GM10248 (cell line): ENCODE measurements at places on chromosomes 5 and 9.
A peak's percentile ranks its signal among the peaks of the same experiment; 100 is the strongest.

GRCh38 chr5:151107084-151107483 lies 26.2 kb upstream of the TNIP1 start:
- DNase-seq, result no peak

DNA sequence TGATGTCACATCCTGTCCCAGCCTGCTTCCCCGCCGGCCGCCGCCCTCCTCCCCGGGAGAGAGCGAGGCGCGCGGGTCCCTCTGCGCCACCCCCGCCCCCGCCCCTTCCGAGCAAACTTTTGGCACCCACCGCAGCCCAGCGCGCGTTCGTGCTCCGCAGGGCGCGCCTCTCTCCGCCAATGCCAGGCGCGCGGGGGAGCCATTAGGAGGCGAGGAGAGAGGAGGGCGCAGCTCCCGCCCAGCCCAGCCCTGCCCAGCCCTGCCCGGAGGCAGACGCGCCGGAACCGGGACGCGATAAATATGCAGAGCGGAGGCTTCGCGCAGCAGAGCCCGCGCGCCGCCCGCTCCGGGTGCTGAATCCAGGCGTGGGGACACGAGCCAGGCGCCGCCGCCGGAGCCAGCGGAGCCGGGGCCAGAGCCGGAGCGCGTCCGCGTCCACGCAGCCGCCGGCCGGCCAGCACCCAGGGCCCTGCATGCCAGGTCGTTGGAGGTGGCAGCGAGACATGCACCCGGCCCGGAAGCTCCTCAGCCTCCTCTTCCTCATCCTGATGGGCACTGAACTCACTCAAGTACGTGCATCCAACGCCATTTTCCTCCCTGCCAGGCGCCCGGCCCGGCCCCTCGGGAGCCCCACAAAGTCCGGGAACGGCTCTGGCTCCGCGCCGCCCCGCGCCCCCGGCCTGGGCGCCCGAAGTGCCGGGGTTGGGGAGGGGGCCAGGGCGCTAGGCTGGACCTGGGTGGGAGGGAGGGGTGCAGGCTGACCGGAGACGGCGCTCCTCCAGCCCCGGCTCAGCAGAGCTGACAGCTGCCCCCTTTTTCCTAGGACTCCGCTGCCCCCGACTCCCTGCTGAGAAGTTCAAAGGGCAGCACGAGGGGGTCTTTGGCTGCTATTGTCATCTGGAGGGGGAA lies 12.0 kb upstream of the OLFM1 start:
- no peak for DNase-seq

DNA sequence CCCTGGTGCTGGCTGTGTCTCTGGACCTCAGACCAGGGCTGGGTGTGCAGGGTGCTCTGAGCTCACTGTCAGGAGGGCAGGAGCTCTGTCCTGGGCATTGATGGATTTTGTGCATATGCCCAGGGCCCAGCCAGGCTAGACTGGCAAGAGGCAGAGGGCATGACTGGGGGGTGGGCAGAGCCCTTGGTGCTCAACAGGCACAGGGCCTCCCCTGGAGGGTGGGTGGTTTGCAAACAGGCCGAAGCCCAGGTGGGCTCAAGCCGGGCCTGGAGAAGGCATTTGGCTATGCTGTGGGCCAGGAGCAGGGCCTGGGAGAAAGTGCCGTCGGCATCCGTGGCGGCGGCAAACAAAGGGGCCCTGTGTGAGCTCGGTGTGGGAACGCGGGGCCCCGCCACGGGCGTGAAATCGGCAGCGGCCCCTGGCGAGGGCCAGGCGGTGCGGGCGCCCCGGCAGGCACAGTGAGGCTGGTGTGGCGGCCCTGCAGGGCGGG lies 1.9 kb upstream of the NRARP start:
- no peak for DNase-seq

DNA sequence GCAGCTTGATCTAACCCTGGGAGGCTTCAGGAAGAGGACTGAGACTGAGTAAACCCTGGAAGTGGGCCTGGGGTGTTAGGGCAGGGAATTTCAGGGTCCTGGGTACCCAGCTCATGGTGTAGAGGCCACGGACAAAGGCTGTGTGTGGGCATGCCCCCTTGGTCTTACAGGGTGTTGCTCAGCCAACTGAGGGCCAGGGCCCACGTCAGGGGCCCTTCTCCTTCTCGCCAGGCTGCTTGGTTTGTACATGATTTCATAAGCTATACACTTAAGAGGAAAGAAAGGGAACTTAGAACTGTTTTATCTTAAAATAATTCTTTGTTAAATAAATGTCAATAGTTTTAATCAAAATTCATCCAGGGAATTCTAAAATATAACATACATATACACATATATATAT lies 95.4 kb downstream of the TLE4 start:
- DNase-seq, result no peak

DNA sequence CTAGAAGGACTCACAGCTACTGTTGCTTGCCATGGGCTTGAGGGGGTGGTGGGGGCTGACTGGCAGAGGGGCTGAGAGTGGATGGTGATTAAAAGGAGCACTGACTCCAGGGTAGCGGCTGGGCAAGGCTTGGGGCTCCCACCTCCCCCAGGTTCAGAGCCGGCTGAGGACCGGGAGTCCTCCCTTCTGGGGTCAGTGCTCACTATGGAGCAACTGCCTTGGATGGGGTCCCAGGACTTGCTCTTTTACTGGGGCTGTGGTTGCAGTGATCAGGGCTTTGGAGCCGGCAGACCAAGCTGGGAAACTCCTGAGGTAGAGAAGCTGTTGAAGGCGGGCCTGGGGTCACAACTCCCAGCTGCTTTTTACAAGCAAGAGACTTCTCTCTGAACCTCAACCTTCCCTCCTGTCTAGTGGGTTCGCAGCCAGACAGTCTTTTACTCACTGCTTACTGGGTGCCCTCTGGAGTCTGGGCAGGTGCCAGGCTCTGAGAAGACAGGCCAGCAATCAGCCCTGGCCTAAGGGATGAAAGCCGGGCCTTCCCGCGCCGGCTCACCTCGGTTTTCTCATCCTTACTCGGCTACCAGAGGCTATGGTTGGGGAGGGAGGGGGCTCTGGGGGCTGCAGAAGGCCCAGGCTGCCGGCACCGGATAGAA lies 795 bp upstream of the ASS1 start:
- no peak for DNase-seq

GRCh38 chr5:55411876-55412275 lies 104.1 kb downstream of the MTREX start:
- DNase-seq, result no peak

GRCh38 chr5:176676361-176676824 lies 29.1 kb downstream of the TSPAN17 start:
- DNase-seq, result peak; percentile 60

DNA sequence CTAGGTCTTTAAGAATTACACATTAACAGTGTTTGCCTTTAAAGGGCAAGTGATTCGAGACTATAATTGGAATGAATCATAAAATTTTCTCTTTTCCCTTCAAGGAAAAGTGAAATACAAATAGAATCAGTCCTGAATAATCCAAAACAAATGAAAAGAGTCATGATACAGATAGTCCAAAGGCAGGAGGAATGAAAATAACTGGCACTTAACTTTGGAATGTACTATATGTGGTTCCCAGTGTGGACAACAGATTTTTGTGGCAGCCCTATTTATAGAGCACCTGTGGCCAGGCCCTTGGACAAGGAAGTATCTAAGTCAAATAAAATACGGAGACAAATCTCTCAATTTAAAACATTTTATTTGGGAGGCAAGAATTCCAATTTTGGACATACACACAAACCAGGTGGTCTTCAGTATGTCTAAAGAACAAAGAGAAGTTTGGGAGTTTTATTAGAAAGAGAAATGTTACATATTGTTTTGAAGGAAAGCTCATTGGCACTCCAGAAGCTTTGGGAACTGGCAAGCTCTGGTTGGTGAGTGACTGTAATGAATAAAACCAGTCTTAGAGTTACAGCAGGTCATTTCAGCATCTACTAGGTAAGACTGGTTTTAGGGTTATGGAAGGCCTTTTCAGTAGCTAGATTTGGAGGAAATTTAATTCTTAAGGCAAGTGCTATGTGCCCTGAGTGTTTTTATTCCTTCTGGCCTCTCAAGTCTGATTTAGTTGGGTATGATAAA lies 116.0 kb upstream of the PAM start:
- no peak for DNase-seq

DNA sequence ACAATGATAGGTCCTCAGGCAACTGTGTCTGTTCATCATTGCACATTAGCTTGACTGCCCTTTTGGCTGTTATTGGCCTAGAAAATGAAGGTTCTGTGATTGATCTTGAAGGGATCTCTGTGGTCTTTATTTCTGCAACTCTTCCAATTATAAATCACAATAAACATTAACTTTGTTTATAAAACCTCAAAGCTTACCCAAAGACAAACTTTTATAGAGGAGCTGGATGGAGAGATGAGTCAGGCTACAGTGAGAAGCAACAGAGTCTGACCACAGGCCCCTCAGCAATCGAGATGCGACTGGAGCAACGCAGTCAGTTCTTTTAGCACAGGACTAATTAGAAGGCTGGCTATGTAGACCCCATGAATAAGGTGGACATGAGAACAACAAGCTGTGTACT lies 5.3 kb downstream of the MACROH2A1 start:
- no peak for DNase-seq

GRCh38 chr5:94209774-94210355 lies 408.5 kb downstream of the KIAA0825 start:
- no peak for DNase-seq

GRCh38 chr9:113244556-113244955 lies 23.2 kb downstream of the SLC31A1 start:
- no peak for DNase-seq

DNA sequence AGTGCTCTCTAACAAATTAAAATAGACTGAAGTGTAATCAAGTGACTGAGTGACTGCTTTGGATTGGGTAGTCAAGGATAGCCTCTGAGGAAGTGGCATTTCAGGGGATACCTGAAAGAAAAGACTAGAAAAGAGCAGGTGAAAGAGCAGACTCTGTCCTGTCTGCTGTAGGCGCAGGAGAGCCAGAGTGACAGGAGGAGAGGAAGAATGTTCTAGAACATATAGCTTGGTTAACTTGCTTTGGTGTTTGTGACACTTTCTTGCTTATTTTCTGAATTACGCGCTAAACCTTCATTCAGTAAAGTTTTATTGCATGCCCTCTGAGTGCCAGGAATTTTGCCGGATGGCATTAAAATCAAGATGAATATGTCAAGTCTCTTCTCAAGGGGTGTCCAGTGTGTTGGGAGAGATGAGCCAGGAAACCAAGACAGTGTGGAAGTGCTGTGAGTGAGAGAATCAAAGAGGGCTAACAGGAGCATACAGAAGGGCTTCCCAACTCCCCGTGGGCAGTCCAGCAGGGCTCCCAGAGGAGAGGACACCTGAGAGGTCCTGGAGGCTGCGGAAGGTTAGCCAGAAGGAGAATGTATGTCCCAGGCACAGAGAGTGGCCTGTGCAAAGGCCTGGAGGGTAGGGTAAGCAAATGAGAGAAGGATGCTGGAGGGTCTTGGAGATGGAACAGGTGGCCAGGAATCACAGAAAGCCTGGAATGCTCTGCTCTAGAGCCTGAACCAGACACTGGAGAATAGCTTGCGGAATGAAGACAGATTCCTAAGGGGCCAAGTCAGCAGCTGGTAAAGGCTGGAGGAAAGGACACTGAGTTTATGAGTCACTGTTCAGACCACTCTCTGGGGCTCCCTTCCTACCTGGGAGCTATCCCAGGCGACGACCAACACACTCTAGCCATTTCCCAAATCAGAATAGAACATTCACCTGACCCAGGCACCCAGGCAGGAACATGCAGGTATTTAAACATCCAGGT lies 59.3 kb downstream of the SLC22A5 start:
- DNase-seq, result no peak

- no peak for DNase-seq
These were observed 760.0 kb upstream of the FAM174A start for GRCh38 chr5:99775189-99775588.

DNA sequence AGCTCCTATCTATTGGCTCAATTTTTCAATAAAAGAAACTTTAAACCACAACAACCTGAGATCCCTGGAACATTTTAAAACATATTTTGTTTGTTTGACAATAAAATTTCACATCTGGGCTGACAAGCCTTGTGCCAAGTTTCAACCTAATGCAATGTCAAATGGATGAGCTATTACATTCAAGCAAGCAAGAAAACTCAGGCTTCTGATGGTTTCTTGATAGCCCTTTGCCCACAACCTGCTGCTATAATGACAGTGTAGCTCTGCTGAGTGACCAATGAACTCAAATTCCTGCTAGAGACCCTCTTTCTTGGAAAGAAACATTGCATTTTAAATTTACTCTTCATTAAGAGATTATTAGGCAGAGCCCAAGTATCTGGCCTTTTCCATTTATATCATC lies 472.9 kb downstream of the ARHGEF28 start:
- DNase-seq, result no peak

GRCh38 chr5:140253985-140254384 lies 48.9 kb downstream of the PFDN1 start:
- no peak for DNase-seq

- no peak for DNase-seq
These were observed 7.4 kb upstream of the IFNA1 start for GRCh38 chr9:21432672-21433425.

GRCh38 chr9:10112798-10113197 lies 500.0 kb downstream of the PTPRD start:
- DNase-seq, result no peak

- DNase-seq, result peak; percentile 85
These were observed 16.5 kb downstream of the ASS1 start for GRCh38 chr9:130461218-130461630.

GRCh38 chr9:92666912-92667532 lies 2.9 kb downstream of the IPPK start:
- DNase-seq, result no peak

DNA sequence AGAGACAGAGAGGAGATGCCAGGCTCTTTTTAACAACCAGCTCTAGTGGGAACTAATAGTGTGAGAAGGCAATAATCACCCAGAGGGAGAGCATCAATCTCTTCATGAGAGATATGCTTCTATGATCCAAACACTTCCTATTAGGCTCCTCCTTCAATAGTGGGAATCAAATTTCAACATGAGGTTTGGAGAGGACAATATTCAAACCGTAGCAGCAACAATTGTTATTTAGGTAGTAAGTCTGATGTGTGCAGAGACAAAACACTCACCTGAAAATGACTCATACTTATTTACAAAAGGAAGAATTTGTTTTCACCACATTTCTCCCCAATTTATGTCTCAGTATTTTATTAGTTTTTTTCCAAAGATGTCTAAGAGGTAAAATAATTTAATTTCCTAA lies 144.3 kb downstream of the ST8SIA4 start:
- no peak for DNase-seq

DNA sequence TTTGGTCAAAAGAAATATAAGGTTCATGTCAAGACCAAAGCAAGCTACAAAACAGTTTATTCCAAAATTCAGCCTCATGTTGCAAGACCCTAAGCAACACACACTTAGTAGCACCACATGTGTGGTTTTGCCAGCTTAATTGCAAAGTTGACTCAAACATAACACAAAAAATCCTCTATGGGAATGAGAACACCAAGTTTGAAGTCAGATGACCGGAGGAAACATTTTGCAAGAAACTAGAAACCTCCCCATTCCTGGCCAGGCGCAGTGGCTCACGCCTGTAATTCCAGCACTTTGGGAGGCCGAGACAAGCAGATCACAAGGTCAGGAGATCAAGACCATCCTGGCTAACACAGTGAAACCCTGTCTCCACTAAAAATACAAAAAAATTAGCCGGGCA lies 261.8 kb downstream of the EBF1 start:
- no peak for DNase-seq
